ENCODE measurements at places on chromosomes 3 and 15.

DNA sequence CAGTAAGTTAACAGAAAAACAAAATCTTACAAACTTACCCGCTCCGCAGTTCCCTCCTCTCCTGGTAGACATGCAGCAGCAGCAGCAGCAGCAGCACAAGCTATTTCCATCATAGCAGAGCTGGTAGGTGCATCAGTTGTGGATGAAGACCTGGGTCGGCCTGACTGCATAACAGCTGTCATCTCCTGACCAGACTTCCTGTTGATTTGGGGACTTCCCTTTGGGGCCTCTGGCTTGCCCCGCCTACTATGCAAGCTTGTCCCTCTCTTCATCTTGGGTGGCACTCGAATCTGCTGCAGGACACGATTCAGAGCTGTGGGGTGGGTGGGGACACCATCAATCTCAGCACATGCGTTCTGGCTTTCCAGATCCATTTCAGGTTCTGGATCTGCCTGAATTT is 65.7 kb downstream of the TMCC1 start:
- DNase-seq = no peak

GRCh38 chr3:186075931-186076567 is 32.8 kb downstream of the ETV5 start:
- DNase-seq = no peak

DNA sequence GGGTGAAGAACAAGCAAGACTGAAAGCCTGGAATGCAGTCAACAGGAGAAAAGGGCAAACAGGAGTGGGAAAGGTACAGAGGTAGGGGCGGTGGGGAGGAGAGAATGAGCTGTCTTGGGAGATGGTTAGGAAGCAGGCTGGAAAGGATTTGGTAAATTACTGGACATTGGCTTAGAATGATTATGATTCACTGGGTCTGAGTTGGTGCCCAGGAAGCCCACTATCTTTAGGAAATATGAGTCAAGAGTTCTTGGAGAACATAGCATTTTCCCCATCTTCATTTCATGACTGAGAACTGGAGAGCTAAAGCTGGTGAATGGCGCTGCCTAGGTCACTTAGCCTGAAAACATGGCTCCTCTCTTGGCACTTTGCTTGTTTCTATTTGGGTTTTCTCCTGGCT is 74.7 kb upstream of the C3orf80 start:
- DNase-seq = no peak

DNA sequence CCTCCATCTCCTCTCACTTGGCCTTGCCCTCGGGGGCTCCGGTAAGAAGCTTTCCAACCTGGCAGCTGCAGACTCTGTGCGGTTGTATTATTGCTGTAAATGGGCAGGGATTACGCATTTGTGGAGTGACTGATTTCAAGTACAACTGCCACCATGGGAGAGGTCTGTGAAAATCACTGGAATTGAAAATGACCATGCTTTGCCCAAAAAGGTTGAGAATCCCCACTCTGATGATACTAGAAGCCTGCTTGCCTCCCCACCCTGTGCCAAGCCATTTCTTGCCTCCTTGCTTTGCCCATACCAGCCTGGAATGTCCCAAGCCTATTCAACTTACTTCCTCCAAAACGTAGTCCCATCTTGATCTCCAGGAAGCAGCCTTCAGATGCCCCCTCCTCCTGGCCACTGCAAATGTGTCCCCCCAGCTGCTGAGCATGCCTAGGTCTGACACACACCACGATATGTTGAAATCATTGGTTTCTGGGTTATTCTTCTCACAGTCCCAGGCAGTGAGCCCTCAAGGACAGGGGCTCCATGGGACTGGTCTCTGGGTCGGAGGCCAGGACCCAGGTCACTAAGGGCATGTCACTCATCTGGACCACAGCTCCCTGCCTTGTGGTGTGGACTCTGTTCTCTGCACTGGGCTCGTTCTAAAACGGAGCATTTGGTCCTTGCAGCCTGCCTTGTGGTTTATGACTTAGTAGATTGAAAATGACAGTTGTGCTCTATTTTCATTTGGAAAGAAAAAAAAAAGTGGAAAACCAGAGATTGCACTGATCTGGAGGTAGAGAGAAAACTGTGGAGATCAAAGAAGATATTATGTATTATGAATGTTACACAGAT is 42.9 kb downstream of the SMAD3 start:
- no peak for DNase-seq

DNA sequence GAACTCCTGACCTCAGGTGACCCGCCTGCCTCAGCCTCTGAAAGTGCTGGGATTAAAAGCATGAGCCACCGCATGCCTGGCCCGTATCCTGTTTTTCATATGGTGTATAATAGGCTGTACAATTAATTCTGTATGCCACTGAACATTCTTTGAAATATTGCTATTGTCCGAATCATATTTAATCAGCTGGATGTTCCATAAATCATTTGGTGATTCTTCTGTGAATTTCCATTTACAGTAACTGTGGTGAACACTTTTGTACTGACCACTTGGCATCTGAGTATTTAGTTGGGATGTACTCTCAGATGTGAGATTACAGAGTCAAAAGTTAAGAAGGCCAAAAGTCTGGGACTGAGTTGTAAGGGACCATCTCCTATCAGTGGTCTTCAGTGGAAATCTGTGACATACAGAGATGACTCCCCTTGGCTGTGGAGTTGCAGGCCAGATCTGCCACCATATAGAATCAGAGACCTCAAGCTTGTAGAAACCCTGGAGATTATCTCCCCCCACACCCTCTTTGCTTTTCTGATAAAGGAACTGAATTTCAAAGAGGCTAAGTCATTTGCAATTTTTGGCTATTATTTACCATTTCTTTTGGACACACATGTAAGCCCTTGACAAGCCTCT is 25.7 kb upstream of the DYNC1LI1 start:
- no peak for DNase-seq

GRCh38 chr15:72890043-72890442 is 106.5 kb upstream of the ADPGK start:
- DNase-seq = peak; percentile 99

DNA sequence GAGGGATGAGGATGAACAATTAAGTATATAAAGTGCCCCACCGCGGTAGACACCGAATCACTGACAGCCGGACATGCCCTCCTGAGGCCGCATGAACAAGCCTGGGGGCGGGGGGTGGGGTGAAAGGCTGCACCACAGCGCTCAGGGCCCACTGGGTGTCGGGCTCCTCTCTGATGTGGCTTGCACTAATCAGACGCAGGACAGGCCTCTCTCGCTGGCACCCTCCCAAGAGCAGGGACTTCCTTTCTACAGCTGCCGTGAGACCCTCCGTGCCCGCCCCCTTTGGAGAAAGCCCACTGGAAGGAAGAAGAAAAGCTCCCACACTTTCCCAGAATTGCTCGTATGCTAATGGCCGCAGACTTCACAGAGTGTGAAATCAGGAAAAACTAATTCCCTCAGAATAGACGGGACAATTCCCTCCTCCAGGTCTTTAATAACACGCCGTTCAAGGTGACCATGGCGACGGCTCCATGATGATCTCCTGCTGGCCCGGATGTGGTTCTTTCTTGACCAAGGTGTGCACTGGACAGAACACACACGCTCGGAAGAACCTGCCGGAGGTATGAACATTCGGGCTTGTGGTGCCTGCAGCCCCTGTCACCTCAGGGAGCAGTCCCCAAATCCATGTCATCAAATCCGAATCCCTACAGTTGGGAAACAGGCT is 32.0 kb downstream of the IQSEC1 start:
- no peak for DNase-seq

DNA sequence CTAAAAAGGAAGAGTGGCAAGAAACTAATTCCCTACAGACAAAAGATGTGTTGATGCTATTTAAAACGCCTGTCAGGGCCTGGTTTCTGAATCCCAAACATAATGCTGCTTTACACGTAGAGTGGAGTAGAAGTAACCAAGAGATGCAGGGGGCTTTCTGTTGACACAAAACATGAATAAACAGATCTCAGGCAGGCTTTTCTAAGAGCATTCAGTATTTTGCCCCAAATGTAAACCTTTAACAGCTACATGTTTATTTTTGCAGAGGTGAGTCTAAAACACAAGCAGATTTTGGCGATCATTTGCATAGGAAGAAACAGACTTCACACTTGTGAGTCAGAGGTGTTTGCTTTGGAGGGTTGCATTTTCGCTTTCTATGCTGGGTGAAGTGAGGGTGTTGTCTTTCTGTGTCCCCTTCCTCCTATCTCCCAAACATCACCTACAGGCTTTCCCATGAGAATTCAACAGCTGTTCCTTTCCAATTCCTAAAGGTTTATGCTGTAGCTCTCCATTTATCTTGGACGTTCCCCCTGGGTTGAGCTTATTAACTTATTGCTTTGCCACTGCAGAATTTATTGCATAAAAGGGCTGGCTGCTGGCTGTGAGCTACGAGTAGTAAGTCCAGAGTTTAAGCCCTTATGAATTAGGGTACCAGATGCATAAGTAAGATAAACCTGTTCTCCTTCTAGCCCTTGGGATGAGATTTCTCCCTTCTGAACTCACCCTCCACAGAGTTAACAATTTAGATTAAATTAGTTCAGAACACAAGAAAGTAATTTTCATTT is 156.7 kb downstream of the DIPK2A start:
- no peak for DNase-seq

DNA sequence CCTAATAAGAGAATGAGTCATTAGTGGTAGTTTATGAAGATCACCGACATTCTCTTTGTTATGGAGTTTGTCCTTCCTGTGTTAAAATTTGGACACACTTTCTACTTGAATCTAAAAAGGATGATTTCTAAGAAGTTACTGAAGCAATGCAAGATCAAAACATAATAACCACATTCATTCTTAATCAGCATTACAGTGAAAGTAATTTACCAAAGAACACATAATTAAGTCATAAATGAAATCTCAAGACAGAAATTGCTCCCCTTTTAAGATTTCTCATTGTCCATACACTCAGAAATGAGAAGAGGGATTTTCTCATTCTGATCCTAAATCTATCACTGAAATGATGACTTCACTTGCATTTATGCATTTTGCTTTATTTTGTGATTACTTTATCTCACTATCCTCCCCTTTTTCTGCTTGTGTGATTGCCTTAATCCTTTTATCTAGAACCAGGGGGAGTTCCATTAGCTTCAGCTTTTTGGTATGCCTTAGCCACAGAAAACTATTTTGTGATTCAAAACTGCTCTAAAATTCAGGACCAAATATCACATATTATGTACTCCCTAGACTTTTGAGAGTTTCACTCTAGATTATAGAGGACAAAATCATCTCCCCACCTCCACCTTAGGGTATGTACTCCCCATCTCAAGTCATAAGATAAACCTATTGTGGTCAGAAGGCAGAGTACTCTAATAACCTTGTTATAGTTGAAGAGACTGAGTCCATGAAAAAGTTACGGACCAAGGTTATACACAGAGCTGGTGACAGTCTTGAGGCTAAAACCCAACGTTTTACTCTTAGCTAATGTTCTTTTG is 817.6 kb upstream of the CFAP20DC start:
- no peak for DNase-seq

DNA sequence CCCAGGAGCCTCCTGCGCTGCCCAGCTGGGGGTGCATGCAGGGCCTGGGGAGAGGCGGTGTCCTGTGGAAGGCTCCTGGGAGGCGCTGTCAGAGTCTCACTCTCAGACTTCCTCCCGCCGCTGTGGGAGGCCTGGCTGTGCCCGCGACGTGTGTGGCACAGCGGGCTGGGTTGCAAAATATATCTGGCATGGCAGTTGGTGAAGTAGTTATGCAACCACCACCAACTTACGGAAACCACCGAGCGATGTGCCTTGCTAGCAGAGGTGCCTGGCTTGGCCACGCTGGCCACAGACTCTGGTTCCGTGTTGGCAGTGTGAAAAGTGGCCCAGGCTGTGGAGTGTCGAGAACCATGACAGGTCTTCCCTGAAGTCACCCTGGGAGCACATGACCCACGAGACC is 30.6 kb upstream of the GATA2 start:
- DNase-seq = no peak

- peak; percentile 15 for DNase-seq
Observed at GRCh38 chr3:188956839-188957489, 214.8 kb upstream of the TPRG1 start.

DNA sequence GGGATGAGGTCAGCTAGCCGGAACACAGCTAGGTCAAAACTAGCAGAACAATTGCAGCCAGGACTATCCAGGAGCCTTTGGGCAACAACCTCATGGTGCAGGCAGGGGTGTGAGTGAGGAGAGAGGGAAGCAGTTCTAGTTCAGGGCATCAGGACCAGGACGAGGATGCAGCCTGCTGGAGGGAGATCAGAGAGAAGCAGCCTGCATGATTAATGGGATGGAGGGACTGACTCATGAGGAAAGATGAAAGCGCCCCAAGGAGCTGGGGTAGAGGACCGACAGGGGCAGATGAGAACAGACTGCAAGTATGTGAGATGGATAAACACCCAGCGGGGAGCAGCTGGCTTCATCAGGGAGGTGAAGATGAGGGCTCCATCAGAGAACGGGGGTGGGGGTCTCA is 37.9 kb upstream of the LRTM1 start:
- no peak for DNase-seq

DNA sequence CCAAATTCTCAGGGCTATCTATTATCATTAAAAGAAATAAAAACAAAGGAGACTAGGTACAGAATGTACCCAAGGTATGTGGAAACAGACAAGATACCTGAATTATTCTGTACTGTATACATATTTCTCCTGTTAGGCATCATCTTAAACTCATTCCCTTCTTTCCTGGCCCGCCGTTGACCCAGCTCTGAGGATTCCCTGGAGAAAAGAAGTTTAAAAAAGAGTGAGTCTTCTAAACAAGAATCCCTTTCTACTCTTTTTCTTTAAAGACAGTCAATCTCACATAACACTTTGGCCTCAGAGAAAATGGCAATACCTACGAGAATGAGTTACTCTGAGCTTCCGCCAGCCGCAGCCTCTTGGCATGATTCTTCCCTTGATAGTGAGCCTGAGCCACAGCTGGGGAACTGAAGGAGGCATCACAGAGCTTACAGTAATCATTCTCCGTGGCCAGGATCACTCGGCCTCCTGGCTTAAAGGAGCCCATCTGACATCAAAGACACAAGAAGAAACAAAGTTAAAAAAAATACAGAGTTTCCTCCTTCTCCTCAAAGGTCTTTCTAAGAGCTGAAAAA is 44.2 kb downstream of the ZMAT3 start:
- DNase-seq = no peak

- DNase-seq = no peak
Observed at GRCh38 chr3:87006844-87007439, 16.0 kb upstream of the VGLL3 start.

DNA sequence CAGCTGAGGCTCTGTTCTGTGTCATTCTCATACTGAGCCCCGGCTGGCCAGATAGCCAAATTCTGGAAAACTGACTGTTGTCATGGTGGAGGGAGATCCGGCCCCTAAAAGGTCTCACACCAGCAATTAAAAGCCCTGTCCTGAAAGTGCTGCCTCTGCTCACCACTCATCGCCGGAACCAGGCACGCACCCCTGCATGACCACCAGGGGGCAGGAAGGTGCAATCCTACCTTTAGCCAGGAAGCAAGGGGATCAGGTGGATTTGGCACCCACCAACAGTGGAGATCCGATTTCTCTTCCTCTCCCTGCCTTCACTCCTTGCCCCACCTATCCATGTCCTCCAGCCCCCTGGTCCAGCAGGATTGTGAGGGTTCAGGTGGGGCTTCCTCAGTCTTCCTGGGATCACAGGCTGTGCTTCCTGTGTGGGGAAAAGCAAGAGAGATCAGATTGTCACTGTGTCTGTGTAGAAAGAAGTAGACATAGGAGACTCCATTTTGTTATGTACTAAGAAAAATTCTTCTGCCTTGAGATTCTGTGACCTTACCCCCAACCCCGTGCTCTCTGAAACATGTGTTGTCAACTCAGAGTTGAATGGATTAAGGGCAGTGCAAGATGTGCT is 16.1 kb upstream of the CACNA2D2 start:
- no peak for DNase-seq

GRCh38 chr3:122875547-122876127 is 80.8 kb downstream of the SLC49A4 start:
- DNase-seq = no peak

- DNase-seq = no peak
Observed at GRCh38 chr3:24972491-24972890, 455.6 kb upstream of the RARB start.

Measured in NCI-H2171 (cell line).